Vagina (tissue), 2 donors: ENCODE measurements at places on chromosomes 13 and 19.
A peak's percentile ranks its signal among the peaks of the same experiment; 100 is the strongest.

GRCh38 chr19:29386970-29387369 is 138.8 kb upstream of the VSTM2B start:
- no peak overlapping the region for H3K4me3 ChIP-seq
- no peak overlapping the region for H3K27ac ChIP-seq
- no peak for DNase-seq
- H3K36me3 ChIP-seq = no peaks in the 10 kb centered on the region
- H3K27me3 ChIP-seq = no peaks in the 10 kb centered on the region

GRCh38 chr13:60268203-60268555 is 104.5 kb upstream of the DIAPH3 start:
- no peak for DNase-seq
- no peak overlapping the region for H3K27ac ChIP-seq
- H3K4me1 ChIP-seq = no peaks in the 10 kb centered on the region
- H3K27me3 ChIP-seq = no peaks in the 10 kb centered on the region
- peak overlapping the region; percentile 32 for H3K4me3 ChIP-seq
- no peaks in the 10 kb centered on the region for H3K36me3 ChIP-seq

DNA sequence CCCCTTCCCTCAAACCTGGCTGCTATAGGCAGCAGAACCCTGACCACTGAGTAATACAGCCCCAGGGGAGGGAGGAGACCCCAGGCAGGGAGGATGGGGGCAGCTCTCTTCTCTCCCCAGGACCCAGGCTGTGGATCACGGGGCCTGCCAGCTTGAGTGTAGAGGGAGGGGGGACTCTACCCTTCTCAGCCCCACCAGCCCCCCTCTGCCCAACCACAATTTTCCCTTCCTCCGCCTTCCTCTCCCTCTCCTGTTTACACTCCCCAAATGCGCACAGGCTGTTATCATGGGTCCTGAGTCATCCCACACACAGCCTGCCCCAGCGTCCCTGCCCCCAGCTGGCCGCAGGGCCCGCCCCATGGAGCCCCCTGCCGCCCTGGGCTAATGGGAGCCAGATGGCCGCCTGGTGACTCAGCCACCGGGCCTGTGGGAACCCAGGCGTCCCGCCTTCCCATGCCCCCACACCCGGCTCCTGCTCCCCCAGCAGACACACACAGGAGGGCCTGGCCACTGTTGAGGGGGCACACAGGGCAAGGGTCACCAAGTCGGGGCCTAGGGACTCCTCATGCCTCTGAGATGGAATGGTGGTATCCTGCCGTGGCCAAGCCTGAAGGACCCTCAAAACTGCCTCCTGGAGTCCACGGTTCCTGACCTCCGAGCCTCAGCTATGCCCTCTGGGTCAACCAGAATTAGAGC is 13.6 kb downstream of the CCDC97 start:
- peaks cover 78% of the 10 kb centered on the region for H3K4me1 ChIP-seq
- DNase-seq = no peak
- H3K36me3 ChIP-seq = no peaks in the 10 kb centered on the region
- H3K27ac ChIP-seq = peak overlapping the region; percentile 95

DNA sequence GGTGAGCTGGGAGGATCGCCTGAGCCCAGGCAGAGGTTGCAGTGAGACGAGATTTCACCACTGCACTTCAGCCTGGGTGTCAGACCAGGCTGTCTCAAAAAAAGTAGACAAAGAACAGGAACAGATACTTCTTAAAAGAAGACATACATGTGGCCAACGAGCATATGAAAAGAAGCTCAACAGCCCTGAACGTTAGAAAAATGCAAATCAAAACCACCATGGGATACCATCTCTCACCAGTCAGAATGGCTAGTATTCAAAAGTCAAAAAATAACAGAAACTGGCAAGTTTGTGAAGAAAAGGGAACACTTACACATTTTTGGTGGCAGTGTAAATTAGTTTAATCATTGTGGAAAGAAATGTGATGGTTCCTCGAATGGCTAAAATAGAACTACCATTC is 3.0 kb upstream of the LGALS14 start:
- H3K4me1 ChIP-seq = no peaks in the 10 kb centered on the region
- H3K36me3 ChIP-seq = no peaks in the 10 kb centered on the region
- no peaks in the 10 kb centered on the region for H3K27me3 ChIP-seq
- H3K4me3 ChIP-seq = no peak overlapping the region
- no peak overlapping the region for H3K27ac ChIP-seq
- DNase-seq = no peak

- H3K27ac ChIP-seq = peak overlapping the region; percentile 76
- DNase-seq = no peak
- H3K36me3 ChIP-seq = no peaks in the 10 kb centered on the region
- peaks cover 70% of the 10 kb centered on the region for H3K4me1 ChIP-seq
- H3K27me3 ChIP-seq = no peaks in the 10 kb centered on the region
Observed at GRCh38 chr19:18156841-18157464, 4.0 kb downstream of the PIK3R2 start.

- no peak overlapping the region for H3K27ac ChIP-seq
- no peaks in the 10 kb centered on the region for H3K36me3 ChIP-seq
- H3K4me1 ChIP-seq = peaks cover 29% of the 10 kb centered on the region
- H3K4me3 ChIP-seq = peak overlapping the region; percentile 24
Observed at GRCh38 chr13:43368003-43368402, 344.6 kb downstream of the DNAJC15 start.

GRCh38 chr19:48274173-48274572 is 4.3 kb downstream of the ZNF114 start:
- H3K27ac ChIP-seq = no peak overlapping the region
- no peaks in the 10 kb centered on the region for H3K36me3 ChIP-seq
- H3K27me3 ChIP-seq = no peaks in the 10 kb centered on the region
- no peak overlapping the region for H3K4me3 ChIP-seq
- no peak for DNase-seq

GRCh38 chr19:5154129-5154798 is 185.4 kb downstream of the KDM4B start:
- no peak for DNase-seq
- peaks cover 14% of the 10 kb centered on the region for H3K36me3 ChIP-seq
- H3K4me1 ChIP-seq = peaks cover 14% of the 10 kb centered on the region
- H3K27ac ChIP-seq = no peak overlapping the region

GRCh38 chr13:29716493-29716892 is 121.0 kb upstream of the SLC7A1 start:
- DNase-seq = no peak
- H3K36me3 ChIP-seq = no peaks in the 10 kb centered on the region
- no peaks in the 10 kb centered on the region for H3K4me1 ChIP-seq

GRCh38 chr13:27383104-27383921 is 41.1 kb upstream of the GTF3A start:
- no peaks in the 10 kb centered on the region for H3K4me1 ChIP-seq
- H3K4me3 ChIP-seq = no peak overlapping the region
- DNase-seq = no peak
- H3K36me3 ChIP-seq = no peaks in the 10 kb centered on the region

DNA sequence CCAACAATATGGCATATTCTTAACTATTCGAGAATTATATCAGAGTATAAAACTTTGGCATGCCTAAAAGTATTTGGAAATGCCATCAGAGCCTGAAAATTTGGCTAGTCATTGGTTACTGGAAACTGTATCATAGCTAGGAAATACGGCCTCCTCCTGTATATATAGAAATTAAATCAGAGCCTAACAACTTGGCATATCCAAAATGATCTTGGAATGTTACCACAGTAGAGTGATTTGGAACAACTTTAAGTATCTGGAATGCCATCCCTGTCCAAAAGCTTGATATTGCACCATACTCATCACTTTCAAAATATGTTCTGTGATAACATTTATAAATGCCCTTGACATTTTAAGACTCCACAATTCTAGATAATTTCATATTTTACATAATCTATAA is 335.8 kb downstream of the SLITRK1 start:
- H3K4me1 ChIP-seq = no peaks in the 10 kb centered on the region
- H3K27ac ChIP-seq = no peak overlapping the region

GRCh38 chr19:33508941-33509614 is 12.5 kb downstream of the PEPD start:
- H3K36me3 ChIP-seq = no peaks in the 10 kb centered on the region
- H3K27ac ChIP-seq = no peak overlapping the region
- H3K4me1 ChIP-seq = no peaks in the 10 kb centered on the region
